WTC11 (cell line): ENCODE measurements at places on chromosomes 6 and 20.

DNA sequence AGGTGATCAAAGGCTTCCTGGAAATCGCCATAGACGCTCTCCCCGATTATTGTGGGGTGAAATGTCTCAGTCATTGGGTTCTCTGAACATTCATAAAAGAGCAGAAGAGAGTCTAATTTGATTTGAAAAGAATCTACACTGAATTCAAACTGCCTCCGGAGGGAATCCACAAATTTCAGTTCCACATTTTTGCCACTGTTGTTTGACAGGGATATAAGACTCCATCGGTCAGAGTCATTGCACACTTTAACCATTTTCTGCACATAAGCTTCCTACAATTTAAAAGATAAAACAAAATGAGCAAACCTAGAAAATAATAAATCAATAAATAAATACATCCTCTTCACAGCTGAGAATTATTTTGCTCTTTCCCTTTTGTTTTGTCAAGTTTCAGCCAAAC, 2.3 kb downstream of the TENT5A start:
- no peak for DNase-seq

DNA sequence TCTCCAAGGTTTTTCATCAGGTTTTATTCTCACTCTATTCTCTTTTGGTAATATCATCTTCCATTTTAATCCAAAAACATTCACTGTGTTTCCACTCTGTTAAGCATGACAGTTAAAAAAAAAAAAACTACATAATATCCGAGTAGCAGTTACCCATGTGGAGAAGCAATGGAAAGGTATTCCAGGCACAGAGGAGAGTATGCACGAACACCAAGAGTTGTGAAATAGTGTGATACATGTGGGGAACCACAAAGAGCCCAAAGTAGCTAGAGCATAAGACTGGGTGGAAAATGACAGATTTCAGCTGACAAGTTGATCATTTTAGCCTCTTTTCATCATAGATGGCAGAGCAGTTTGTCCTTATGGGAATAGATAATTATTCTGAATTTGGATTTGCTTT, 19.9 kb upstream of the FBXL4 start:
- no peak for DNase-seq

GRCh38 chr6:167826896-167827582, at the start of gene AFDN:
TSS of gene AFDN (plus strand) at chr6:167826911. CDS start at chr6:167827133, 222 bp downstream.
- peak; percentile 47 for DNase-seq

- no peak for DNase-seq
Measured at GRCh38 chr6:135390458-135390857, 107.1 kb downstream of the AHI1 start.

GRCh38 chr6:105966481-105966880, 119.7 kb upstream of the PRDM1 start:
- DNase-seq = no peak

DNA sequence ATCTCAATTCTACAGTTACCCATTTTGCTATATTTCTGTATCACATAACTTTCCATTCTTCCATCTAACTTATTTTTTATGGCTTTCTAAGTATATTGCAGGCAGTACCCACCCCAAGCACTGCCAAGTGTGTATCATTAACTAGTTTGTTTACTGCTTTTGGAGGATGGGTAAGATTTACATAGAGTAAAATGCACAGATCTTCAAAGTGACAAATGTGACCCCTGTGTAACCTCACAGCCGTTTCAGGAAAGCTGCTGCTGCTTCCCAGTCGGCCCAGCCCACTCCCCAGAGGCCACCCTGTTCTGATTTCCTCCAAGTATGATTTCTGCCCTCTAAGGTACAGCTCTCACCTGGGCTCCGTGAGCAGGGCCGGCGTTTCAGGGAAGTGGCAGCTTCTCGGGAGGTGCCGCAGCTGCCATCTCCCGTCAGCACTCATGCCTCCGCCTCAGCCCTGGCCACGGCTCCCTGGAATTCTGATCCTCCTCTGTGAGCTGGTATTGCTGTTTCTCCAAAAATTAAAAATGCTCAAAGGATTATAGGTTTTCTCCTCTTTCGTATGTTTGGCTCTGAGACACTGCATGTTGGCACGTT, 15.0 kb upstream of the MAP1LC3A start:
- DNase-seq = no peak

DNA sequence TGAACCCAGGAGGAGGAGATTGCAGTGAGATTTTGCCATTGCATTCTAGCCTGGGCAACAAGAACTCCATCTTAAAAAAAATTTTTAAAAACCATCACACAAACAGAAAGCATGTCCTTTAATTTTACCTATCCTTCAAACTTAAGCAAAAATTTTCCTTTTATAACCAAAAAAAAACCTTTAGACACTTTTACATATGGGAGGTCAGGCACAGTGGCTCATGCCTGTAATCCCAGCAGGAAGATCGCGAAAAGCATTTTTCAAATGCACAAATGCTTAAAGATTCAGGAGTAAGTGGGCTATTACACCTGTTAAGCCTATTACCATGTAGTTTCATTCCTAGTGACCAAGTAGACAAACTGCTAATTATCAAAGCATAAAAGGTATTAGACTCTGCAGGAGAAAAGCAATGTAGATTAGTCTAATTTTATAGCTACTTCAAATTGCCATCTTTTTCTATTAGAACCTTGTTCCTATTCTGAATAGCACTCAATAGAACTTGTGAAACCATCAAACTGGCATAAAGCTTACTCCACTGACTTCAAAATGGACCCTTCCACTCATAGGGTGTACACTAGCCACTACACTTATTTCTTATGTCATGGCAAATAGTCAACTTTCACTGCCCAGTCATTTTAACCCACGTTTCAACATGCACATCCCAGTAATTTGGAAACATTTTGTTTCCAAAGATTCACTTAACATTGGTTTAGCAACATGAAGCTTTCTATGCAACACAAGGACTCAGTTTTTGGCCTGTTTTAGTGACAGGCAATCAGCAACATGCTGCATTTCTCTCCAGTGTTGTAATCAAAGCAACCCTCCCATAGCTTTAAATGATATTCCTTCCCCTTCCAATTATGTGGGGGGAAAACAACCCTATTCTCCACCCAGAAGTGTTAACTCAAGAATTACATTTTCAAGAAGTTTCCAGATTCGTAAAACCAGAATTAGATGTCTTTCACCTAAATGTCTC, 4.0 kb downstream of the EEF1A1 start:
- DNase-seq = no peak

DNA sequence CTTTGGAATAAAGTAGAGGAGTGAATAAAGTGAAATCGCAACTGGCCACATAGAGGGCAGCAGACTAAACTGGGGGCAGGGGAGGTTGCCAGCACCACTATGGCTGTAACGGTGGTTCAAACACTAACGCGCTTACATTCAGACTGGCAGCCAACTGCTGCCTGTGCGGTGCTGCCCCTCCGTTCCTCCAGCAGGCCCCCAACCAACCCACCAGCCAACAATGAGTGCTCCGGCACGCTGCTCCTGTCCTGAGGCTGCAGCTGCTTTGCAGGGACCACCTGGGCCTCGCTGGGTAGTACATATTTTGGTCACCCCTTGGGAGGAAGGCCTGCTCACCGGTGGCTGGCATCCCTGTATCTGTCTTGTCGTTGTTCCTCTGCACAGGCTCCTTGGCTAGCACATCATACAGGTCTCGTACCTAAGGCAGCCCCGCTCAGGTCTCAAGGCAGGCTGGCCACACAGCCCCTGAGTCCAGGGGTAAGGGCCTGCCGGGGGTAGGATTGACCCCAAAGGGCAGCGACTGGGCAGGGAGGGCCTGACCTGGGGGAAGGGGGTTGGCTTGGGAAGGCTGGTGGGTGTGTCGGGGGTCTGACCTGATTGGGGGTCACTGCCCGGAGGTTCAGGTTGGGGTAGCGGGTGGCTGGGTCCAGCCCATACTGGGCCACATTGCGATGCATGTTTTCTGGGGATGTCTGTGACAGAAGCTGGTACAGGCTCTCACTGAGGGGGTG, 6.3 kb downstream of the MICAL1 start:
- no peak for DNase-seq

GRCh38 chr6:138562691-138563090, 63.4 kb upstream of the NHSL1 start:
- DNase-seq = no peak

GRCh38 chr6:125741336-125741735, 8.1 kb upstream of the HEY2 start:
- DNase-seq = no peak

GRCh38 chr6:27871924-27872638, 40.1 kb downstream of the OR2B2 start:
- peak; percentile 79 for DNase-seq

DNA sequence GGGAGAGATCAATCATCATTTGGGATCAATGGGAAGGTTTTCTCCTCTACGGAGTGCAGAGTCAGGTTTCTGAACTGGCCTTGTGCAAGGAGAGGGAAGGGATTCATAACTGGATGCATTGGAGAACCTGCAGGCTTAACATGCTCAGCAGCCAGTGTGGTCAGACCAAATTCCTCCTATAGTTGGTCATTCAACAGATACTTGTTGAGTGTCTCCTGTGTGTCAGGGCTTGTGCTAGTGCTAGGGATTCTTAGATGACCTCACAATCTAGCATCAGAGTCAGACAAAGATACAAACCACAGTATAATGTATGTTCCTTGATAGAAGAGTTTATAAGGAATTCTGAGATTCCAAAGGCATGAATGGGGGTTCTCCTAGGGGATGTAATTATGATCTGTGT, 23.9 kb downstream of the RALY start:
- no peak for DNase-seq

- no peak for DNase-seq
Measured at GRCh38 chr6:97919631-97920030, 636.6 kb upstream of the MMS22L start.

DNA sequence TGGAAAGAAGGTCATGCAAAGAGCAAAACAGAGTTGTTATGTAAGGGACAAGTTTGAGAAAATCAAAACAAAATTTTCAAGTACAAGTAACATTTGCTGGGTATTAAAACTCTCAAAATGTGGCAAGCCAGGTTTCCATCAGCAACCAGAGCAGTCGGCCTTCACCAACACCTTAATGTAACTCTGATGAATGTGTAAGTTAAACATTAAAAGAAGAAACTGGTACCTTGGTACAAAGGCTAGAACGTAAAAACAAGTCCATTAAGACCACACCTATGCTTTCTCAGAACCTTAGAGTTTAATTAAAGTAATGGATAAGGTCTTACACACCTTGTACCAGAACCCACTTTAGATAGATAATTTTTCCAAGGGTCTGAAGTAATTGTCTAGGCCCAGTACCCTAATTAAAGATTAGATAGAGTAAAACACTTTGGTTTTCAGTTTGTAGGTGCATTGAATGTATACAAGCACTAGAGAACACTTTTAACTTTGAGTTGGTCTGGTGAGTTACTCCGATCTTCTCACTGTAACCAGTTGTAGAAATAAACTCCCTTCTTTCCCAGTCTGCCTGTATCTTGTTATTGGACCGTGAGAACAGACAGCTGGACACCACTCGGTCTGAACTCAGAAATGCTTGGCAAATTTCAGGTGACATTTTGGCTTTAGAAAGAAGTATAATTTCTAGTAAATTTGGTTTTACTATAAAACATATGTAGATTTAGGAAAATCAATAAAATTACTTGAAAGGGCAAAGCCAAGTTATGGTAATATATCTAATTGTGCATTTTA, 319.4 kb downstream of the HTR1B start:
- DNase-seq = no peak

- no peak for DNase-seq
Measured at GRCh38 chr6:90485635-90486277, 101.1 kb downstream of the MAP3K7 start.

- no peak for DNase-seq
Measured at GRCh38 chr6:12750416-12750815, 33.8 kb downstream of the PHACTR1 start.

- DNase-seq = no peak
Measured at GRCh38 chr6:44275271-44275748, 5.1 kb downstream of the TMEM151B start.

DNA sequence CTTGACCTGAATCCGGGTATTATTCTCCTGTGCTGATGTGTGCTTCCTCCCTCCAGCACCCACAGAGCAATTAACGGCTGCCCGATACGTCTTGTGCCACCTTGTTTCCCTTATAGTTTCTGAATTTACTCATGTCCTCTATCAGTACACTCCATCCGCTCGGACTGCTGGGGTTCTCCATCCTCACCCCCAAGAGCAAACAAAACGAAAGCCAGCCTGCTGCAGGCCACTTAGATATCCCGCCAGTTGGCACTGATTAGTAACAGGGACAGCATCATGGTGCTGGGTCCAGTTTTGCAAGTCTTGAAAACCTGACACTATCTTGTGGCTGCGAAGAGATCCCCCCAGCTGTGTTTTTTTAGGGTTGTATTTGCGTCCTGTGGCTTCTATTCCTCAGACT, 71.8 kb downstream of the SSR1 start:
- DNase-seq = no peak

GRCh38 chr6:152300517-152300916, 336.6 kb downstream of the SYNE1 start:
- DNase-seq = no peak

- no peak for DNase-seq
Measured at GRCh38 chr6:29490552-29490951, 2.8 kb upstream of the MAS1L start.

- DNase-seq = no peak
Measured at GRCh38 chr6:130810307-130811030, 16.7 kb upstream of the SMLR1 start.

- DNase-seq = no peak
Measured at GRCh38 chr6:62272114-62272513, 13.9 kb downstream of the KHDRBS2 start.

GRCh38 chr6:116884530-116884929, 7.5 kb downstream of the RFX6 start:
- DNase-seq = no peak

GRCh38 chr6:97133067-97133466, 149.9 kb downstream of the MMS22L start:
- no peak for DNase-seq

DNA sequence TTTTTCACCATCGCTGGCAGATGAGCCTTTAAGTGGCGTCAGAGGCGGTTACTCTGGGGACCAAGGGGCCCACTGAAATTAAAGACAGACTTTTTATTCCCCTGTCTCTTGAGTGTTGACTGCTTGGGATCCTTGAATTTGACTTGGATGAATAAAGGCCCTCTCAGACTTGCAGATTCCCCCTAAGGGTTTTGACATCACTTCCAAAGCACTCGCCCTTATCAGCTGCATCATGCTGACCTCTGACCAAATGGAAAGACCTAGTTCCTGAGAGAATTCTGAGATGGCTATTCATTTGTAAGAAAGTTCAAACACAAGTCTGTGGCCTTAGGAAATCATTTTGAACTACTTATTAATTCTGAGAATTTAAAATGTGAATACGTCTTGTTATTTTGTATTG, 13.5 kb upstream of the MOXD1 start:
- no peak for DNase-seq

DNA sequence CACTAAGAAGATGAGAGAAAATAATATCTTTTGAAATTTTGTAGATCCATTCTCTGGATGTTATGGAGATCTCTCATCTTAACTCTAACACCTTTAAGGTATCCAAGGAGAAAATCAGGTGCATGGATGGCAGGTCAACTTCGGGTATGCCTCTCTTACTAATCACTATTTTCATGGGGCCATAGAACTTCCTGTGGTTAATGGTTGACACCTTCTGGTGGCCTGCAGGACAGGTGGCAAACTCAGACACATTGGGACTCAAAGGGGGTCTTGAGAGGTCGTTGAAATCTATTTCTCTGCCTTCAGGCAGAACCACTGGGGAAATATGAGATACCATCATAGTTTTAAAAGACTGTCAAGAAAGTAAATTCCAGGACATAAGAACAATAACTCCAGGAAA, 76.5 kb downstream of the ADAT2 start:
- DNase-seq = no peak

GRCh38 chr6:56104591-56104990, 142.8 kb downstream of the COL21A1 start:
- no peak for DNase-seq
